ENCODE measurements at places on chromosomes 5 and 9.

GRCh38 chr9:137534256-137535119 lies 15.7 kb downstream of the PNPLA7 start:
- peak; percentile 77 for DNase-seq

- DNase-seq: peak; percentile 62
Observed at GRCh38 chr5:72079288-72079687, 28.0 kb upstream of the MAP1B start.

DNA sequence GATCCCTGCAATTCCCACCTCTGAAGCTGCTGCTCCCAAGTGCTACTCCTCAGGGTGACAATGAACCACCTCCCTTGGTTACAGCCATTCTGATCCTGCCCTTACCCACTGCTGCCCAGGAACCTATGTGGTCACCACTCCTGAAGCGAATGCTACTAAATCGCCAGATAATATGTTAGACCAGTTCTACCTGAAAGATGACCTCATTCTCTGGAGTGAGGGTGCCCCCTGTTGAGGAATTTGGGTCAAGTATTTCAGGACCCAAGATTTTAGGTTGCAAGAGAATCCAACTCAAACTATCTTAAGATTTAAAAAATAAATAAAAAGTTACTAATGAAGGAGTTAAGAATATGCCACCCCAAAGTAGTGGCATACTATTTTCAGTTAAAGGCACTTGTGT lies 5.8 kb upstream of the SNAPC3 start:
- peak; percentile 56 for DNase-seq

- DNase-seq: no peak
Observed at GRCh38 chr5:74073257-74073656, 447.3 kb downstream of the ARHGEF28 start.

DNA sequence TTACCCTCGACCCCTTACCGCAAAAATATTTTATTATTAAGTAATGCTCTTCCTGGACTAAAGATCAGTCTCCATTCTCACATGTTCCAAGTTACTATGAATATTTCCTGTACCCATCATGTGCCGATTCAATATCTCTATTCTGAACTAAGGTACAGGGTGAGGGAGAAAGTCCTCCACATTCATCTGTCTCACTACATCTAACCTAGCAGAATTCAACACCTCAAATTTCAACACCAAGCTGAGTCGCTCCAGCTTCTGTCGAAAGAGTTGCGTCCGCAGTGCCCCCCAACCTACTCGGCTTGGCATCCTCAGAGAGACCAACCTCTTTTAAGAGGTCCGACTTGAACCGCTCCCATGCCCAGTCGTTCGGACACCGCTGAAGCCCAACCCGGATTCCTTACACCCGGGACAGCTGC lies 1.0 kb downstream of the CERT1 start:
- no peak for DNase-seq

DNA sequence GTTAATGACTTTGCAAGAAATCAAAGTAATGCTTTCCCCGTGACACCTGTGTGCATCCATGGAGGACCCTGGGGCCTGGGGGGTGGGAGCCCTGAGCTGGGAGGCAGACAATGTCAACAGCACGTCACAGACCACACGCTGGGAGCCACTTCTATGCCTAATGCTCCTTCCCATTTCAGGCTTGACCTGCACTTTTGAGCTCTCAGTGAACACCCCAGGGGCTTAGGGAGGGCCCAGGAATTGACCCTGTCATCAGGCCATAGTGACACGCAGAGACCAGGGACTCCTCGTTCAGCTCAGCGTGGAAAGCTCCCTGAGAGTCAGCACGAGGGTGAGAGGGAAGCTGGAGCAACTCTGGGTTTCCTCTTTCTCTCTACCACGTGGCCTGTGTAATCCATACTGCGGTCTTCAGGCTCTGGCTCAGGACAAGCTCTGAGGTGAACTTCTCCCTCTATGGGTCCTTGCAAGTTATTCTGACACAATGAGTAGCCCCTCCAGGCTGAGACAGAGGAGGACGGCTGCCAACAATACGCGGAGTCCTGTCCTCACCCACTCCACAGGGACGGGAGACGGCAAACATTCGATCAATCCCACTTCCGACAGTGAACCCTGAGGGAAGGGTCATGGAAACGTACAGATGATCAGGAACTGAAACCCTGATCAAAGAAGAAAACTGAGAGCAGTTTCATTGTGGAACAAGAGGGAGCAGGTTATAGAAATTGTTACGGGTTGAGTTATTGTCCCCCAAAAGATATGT lies 130.8 kb upstream of the IRX4 start:
- peak; percentile 19 for DNase-seq

DNA sequence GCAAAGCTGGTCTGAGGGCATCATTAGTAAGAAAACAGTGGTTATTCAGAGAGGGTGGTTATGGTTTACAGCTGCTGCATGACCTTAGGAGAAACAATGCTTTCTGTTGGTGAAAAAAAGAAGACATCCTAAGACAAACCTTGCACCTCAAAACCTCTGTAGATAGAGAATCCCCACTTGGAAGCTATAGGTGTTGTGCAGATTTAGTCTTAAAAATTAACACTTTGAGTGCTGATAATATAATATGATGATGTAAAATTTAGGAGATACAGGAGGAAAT lies 1.4 kb upstream of the PTTG1 start:
- DNase-seq: no peak

DNA sequence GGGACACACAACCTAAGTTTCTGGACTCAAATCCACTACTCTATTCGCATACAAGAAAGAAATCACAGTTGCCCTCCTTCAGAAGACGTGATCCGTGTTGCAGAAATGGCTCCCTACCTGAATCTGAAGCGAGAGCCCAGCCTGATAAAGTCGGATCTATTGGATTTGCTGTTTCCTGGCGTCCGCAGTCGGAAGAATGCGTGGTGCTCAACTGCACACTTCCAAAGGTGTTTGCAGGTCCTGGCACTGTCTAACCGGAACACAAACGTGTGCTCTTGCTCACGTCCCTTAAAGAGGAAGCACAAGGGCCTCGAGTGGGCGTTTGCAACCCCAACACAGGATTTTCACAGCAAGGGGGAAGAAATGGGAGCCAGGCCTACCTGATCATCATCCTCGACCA lies 65.5 kb downstream of the EPB41L4B start:
- no peak for DNase-seq

- DNase-seq: no peak
Observed at GRCh38 chr5:151819830-151820229, 48.1 kb downstream of the G3BP1 start.

GRCh38 chr5:98772415-98773213 lies 849 bp upstream of the RGMB start:
- DNase-seq: peak; percentile 73

DNA sequence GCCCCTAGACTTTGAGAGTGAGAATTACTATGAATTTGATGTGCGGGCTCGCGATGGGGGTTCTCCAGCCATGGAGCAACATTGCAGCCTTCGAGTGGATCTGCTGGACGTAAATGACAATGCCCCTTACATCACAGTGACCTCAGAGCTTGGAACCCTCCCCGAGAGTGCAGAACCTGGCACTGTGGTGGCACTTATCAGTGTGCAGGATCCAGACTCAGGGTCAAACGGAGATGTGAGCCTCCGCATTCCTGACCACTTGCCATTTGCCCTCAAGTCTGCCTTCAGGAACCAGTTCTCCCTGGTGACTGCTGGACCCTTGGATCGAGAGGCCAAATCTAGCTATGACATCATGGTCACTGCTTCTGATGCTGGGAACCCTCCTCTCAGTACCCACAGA lies 1.3 kb downstream of the PCDHGC4 start:
- DNase-seq: no peak

DNA sequence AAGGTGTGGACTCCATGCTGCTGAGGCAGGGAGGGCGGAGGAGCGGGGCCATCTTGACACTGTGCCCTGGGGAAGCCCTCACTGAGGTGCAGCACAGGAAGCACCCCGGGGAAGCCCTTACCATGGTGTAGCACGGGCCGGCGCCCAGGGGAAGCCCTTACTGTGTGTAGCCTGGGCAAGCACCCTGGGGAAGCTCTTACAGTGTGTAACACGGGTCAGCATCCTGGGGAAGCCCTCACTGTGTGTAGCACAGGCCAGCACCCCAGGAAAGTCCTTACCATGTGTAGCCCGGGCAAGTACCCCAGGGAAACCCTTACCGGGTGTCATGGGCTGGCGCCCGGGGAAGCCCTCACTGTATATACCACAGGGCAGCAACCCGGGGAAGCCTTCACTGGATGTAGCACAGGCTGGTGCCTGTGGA lies 62.6 kb upstream of the ZNF354B start:
- no peak for DNase-seq

GRCh38 chr9:34125681-34126206 lies 754 bp downstream of the DCAF12 start:
- peak; percentile 75 for DNase-seq

DNA sequence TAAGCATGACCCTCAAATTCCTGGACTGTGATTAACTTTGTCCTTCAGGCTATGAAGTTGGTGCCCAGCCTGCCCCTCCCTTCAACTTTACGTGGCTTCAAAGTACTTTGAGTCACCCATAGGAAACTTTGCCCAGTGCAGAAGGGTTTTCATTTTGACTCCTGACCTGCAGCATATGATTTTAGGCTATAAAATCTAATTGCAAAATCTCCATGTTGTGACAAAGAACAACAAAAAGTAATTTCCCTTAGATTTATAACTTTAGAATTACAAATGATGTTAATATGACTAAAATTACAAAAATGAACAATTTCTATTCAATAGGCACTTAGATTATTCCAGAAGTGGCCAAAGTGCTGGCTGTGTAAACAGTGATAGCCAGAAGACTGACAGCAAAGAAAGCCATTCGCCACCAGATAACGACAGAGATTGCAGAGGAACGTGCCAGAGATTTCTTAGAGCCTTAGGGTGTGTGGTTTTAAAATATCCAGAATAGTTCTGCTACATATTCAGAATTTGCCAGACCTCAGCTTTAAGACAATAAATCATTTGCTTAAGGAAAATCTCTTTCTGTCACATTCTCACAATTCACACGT lies 197.4 kb downstream of the SEMA5A start:
- DNase-seq: no peak

DNA sequence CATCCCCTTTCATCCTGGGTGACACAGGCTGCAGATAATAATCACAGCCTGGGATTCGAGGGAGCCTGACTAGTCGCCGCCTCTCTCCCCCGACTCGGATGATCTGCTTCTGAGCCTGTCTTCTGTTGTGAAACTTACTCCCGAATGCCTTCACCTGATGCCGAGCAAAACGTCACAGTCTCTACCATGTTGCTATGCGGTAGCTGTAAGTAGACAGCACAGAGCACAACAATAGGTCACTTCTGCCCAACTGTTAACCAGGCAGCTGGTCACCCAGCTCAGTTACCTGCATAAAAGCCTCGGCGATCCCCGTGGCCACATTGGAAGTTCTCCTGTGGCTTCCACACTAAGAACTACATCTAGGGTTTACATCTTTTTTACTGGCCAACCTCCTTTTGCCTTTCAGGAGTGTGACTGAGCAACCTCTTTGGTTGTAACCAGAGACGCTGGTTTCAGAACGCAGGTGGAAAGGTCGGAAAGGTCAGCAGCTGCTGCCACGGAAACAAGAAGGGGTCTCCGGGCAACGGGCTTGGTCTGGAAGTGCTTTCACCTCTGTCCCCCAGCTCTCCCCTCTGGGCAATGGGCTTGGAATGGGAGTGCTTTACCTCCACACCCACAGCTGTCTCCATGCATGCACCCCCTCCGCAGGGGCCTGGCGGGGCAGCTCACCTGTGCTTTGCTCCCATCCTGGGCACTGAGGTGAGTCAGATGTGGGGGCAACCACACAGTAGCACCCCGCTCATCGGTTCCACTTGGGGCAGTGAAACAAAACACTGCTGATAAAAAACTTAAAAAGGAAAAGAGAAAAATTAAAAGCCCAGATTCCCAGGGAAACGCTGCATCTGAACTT lies 7.6 kb upstream of the PPP1R26 start:
- DNase-seq: peak; percentile 60

GRCh38 chr9:88988796-88989641 lies 2.2 kb upstream of the S1PR3 start:
- no peak for DNase-seq

DNA sequence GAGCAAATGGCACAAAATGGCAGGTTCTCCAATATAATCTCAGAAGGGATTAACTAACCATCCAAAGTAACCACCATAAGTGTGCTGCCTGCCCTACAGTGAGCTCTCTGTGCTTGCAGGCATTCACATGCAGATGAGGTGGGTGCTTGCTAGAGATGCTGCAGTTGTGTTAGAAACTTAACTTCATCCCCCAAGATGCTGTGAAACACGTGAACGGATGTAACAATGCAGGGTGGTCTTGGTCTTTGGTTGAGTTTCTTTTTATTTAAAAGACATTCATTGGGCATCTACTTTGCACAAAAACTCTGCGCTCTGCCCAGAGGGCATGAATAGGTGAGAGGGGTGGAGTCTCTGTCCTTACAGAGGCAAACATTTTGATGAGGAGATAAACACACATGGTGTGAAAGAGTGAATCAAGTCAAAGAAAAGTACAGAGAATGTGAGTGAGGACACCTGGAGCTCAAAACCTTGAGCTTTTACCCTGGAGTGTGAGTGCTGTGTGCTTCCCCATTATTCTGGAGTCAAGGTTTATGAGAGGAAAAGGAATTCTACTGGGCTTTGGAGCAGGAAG lies 143.9 kb upstream of the DAP start:
- peak; percentile 33 for DNase-seq

- no peak for DNase-seq
Observed at GRCh38 chr5:133340002-133340755, 272.2 kb downstream of the FSTL4 start.

DNA sequence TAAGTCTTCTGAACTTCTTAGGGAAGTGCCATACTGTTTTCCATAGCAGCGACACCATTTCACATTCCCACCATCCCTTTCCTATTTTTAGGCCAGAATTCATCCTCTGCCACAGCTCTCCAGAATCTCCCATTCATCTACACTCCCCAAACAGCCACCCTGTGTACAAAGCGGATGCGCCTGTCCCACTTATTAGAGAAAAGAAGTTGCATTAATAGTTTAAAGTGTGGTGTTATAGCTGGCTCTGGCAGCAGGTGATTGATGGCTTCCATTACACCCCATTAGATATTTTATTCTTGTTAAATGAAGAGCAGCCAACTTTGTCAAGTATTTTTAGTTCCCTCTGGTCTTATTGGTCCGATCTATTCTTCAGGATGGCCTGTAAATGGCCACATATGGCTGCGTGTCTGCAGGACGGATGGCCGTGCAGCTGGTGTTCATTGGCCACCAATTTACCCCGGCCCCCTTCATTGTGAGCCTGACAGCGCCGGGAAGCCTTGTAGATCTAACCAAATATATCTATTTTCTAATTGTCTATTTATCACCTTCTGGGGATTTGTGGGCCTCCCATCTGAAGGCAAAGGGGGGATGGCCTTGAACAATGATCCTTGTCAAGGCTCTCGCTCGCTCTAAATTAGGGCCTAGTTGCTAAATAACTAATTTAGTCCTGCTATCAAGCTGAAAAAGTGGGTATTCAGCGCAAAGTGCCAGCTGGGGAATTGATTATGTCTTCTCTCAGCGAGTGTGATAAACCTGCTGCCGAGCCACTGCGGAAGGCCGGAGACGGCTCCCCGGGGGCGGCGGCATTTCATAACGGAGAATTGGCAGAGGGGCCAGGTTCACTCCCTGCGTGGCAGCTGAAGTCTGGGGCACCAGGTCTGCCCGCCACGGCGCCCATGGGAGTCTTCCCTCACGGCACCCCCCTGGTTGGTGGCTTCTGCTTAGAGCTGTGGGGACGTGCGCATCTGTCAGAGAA lies 141.1 kb downstream of the MELK start:
- no peak for DNase-seq
